AG08396 (cell line): ENCODE measurements at places on chromosomes 7 and 10.

DNA sequence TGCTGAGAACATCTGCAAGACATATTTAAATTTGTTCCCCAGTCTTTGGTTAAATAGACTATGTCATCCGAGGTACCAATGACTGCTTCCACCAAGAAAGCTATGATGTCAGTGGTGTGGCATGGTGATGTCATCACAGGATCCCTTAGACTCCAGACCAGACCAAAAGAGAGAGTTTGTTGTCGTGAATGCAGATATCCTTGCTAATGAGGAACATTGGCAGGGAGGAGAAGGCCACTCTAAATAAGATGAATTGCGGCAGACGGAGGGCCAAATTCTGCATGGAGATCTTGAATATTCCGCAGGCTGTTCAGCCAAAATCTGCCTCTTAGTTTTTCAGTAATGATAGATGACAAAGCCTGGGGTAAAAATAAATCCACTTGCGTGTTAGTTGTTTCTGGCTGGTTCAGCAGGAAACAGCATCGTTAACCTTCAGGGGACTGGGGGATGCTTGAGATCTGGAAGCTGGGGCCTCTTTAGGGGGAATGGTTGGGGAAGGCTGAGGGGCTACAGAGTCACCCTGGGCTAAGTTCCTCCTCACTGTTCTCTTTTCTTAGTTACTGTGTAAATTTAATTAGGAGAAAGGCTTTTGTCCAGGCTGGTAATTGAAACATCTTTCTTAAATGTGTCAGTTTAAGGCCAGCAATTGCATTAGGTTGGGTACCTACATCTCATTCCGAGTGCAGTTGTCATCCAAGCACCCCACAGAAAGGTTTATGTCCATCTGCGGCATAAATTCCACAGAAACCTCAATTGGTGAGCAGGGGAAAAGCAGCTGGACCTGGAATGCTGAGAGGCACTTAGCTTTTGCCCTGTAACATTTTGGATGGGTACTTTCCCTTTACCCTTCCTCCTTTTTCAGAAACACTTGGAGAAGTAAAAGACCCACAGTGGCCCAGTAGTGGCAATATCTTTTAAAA, 11.6 kb upstream of the CAMK1D start:
- DNase-seq = no peak

DNA sequence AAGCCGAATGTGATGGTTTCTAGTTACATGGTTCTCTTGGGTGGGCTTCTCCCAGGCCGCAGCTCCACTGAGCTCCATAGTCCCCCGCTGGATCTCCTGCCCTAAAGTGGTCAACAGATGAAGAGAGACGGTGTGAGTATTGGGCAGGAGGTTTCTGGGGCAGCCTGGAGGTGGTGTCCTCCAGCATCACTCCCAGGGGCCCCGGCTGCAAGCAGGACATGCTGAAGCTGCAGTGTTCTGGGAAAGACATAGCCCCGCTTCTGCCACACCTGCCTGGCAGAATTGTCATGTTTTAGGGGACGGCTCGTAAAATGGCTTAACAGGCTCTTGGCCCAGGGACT, 40.4 kb downstream of the CALML3 start:
- no peak for DNase-seq

DNA sequence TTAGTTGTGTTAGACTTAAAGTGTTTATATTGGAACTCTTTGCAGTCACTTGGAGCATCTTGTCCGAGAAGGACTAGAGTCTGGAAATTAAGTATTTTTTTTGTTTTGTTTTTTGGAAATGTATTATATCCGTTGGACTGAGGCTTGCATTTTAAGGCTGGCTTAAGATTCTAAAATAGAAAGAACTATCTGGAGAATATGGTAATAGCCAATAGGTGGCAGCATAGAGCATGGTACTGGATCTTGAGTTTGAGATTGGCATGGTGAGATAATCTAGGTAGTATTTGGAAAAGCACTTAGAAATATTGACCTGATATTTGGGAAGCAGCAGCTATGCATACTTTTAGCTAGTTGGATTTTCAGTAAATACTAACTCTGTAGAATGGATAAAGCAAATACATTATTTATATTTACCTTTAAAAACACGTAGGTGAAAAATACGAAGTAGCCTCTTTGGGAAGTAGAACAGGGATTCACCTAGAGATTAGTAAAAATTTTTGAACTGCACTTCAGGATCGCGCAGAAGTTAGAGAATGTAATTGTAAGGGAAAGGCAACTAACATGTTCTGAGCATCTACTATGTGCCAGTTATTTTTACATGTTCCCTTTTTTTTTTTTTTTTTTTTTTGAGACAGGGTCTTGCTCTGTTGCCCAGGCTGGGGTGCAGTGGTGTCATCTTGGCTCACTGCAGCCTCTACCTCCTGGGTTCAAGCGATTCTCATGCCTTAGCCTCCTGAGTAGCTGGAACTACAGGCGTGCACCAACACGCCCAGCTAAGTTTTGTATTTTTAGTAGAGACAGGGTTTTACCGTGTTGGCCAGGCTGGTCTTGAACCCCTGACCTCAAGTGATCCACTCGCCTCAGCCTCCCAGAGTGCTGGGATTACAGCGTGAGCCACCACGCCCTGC, 78.6 kb downstream of the LCOR start:
- peak; percentile 26 for DNase-seq

GRCh38 chr7:39509436-39509835, 56.8 kb upstream of the YAE1 start:
- DNase-seq = no peak

DNA sequence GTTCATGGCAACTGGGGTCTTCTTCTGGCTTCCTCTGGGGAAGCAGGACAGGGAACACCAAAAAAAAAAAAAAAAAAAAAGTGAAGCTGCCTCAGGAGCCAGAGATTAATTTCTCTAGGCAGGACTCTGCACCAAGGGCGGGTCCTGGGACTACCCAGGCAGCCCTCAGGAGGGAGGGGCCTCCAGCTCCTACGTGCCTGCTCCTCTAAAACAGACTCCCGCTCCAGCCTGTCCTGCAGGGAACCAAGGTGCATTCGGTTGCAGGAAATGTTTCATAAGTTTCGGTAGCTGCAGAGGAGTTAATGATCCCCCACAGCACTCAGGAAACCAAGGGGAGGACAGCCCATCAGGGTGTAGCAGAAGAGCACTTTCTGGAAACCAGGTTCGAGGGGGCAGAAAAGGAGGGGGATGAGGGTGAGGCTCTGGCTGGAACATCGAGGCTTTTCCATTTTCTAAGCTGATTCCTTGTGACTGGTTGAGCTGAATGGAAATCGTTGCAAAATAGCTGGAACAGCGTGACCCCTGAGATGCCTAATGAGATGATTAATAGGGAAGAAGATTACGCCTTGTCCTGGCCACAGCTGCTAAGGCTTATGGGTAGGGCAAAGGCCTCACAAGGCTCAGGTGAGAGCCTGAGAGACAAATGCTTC, 84.2 kb downstream of the STRA8 start:
- no peak for DNase-seq
